NCI-H510A (cell line): ENCODE measurements at places on chromosomes 16 and 17.

DNA sequence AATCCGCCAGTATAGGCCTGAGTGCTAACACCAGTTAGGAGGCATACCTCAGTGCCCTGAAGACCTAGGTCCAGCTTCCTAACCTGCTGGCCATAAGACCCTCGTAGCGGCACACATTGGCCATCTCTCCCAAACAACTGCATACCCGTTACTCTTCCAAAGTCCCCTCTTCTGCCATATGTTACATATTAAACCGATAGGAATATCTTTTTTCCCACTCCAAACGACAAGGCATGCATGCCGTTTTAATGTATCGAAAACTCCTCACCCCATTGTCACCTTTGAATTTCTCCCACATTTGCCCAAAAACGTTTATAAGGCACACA is 721 bp upstream of the AXIN2 start:
- no peak for DNase-seq

- no peak for DNase-seq
These were observed 22.2 kb downstream of the MMP15 start for GRCh38 chr16:58047557-58048348.

- DNase-seq = no peak
These were observed 5.5 kb upstream of the ERAL1 start for GRCh38 chr17:28849281-28849680.

GRCh38 chr17:68222606-68223005 is 25.2 kb upstream of the AMZ2 start:
- no peak for DNase-seq

DNA sequence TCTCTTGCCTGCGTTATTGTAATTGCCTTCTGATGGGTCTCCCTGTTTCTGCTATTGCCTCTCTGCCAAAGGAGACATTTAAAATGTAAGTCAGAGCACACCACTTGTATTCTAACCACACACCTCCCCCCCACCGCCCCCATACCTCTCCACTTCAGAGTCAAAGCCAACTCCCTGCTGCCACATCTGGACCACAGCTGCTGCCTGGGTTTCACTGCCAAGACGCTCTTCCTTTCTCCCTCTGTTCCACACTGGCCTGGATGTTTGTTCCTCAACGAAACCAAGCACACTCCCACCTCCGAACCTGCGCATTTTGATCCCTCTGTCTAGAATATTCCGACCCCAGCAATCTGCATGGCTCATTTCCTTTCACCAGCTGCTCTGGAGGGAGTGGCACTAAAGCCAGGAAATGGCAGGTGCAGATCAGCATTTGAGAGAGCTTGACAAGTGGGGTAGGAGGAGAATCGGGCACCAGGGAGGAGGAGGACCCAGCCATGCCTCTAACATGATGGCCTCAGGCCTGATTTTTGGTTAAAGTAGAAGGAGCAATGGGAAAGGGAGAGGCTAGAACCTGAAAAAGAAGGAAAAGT is 92.4 kb upstream of the HS3ST2 start:
- DNase-seq = peak; percentile 95

- DNase-seq = no peak
These were observed 78.3 kb upstream of the ASIC2 start for GRCh38 chr17:33371377-33371776.

DNA sequence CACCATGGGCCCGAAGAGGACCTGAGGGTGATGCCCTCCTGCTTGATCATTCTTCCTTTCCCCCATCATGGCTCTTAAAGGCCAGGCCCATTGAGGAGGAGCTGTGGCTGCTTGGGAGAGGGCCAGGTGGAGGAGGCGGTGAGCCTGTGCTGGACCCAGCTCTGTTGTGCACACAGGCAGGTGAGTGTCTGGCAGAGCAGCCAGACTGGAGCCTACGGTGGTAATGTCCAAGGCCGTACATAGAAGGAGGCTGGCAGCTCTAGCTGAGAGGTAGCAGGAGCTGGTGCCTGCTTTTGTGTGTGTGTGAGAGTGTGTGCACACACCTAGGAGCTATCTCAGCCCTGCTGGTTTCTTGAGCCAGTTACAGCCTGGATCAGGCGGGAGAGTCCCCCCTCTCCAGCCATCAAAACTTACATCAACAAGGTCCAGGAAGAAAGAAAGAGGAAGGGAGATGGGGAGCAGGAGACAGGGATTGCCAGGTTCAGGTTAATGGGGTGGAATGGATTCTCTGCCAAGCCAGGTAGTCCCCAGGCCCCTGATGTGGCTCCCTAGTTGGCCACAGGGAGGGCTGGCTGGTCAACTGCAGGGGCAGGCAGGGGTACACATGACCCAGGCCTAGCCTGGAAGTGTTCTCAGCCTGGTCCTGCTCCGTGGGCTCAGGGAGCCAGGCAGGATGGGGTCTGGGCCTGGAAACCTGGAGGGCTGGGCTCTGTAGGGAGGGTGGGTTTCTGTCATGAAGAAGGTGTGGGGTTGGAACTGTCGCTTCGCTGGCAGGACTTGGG is 107.1 kb downstream of the RAP1GAP2 start:
- peak; percentile 46 for DNase-seq

DNA sequence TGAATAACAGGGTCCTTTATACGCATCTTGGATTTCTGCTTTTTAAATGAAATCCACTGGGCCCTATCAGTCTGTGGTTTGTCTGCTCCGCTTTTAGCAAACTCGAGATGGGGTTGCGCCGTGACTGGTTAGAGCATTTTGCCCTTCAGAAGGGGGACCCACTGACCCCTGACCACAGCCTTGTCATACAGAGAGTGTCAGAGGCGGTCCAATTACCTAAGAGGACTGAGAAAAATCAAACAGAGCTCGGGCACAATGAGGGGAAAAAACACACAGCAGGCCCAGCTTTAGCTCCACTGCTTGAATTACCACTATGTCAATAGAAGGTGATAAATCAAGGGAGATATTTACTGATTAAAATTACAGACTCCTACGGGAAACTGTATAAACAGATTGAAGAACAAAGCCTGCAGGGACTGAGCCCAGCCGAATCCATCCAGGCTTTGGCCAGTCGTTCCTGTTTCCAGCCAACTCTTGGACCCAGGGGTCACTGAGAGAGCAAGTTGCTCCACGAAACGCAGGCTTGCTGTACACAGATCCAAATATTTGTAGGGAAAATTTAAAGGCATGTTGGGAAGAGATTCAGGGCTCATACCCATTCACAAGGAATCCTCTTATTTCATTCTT is 131.9 kb upstream of the ZFHX3 start:
- no peak for DNase-seq

DNA sequence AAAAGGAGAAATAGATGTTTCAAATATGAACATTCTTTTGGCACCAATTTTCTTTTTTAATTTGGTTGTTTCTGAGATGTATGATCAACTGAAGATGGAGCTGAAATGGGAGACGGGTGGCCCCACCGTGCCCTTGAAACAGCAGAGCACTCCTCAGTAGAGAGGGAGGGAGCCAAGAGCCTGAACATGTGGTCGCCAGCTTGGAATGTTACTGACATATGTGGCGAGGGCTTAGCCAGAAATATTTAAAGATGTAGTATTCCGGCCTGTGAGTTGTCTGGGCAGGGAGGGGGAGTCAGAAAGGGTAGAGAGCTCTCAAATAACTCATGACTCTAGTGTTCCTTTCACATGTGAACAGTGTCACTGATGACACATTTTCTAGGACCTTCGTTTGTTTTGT is 13.3 kb upstream of the MRC2 start:
- no peak for DNase-seq

DNA sequence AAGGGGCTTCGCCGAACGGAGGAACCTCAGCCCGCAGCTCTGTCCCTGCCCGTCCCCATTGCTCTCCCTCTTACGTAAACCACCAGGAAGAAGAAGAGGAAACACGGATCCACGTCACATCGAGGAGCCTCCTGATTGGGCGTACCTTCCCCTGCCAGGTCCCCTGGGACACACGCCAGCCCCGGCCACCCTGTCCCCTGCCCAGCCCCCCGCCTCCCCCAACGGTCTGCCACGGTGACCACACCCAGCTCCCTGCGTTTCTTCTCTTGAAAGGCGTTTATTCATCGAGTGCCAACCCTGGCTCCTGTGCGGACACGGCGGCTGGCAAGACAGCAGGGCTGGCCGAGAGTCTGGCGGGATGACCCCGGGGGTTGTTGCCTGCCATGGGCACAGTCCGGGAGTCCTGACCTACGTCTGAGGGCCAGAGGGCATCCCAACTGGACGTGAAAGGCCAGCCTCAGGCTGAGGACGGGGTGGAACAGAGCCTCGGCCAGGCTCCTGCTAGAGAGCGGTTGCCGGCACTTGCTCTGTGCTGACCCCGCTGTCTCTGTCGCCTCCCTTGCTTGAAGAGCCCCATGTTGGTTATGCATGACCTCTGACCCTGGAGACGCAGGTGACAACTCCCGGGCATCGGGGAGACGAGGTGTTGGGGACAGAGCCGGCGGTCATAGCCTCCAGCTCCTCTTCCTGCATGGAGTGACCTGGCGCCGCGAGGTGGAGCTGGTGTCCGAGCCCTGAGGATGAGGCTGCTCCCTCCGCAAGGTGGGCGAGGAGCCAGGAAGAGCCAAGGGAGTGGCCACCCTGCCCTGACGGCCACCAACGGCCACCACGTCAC is 40.5 kb upstream of the ACSF3 start:
- DNase-seq = no peak

DNA sequence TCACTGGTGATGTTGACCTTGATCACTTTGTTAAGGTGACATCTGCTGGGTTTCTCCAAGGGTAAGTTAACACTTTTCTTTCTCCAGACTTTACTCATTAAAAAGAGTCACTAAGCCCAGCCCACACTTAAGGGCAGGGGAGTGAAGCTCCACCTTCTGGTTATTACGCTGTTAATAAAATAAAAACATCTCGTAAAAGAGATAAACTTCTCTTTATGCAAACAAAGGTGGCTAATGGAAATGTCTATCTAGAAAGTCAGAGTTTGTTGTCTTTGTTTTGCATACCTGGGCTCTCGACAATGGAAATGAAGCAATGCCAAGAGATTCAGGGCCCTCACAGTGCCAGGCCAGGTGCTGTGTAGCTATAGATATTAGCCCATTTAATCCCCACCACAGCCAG is 134.4 kb downstream of the ZFHX3 start:
- no peak for DNase-seq

- peak; percentile 32 for DNase-seq
These were observed 198 bp upstream of the SHISA9 start for GRCh38 chr16:12901204-12901596.

DNA sequence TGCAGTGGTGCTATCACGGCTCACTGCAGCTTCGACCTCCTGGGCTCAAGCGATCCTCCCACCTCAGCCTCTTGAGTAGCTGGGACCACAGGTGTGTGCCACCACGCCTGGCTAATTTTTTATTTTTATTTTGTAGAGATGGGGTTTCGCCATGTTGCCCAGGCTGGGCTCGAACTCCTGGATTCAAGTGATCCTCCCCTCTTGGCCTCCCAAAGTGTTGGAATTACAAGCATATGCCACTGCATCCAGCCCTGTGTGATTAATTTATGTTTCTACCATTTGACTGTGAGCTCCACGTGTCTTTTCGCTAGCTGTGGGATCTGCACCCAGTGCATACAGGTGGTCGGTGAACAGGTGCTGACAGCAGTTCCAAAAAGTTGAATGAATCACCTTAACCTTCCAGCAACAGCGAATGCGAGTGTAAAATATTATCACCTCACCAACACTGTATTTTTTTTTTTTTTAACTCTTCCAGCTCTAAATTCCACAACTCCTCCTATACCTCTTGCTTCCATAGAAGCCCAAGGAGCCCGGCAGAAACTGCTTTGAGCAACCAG is 484 bp upstream of the NUDT7 start:
- no peak for DNase-seq

GRCh38 chr17:31900877-31901276 is 631 bp downstream of the UTP6 start:
- DNase-seq = no peak

DNA sequence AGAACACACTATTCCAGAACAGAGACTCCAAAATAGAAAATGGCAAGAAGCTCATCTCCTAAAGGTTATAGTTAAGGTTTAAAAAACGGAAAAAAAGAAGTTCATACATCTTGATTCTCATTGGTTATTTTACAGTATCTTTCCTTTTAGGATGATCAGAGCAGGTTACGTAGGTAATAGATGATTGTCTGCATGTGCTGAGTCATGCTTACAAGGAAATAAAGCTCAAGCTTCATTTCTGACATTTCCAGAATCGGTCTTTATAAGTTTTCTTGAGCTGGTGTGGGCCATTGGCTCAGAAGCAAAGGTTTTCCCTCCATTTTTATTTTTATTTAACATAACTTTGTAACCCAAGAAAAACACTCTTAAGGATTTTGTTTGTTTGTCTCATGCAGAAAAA is 1030.3 kb upstream of the CDH8 start:
- DNase-seq = no peak

DNA sequence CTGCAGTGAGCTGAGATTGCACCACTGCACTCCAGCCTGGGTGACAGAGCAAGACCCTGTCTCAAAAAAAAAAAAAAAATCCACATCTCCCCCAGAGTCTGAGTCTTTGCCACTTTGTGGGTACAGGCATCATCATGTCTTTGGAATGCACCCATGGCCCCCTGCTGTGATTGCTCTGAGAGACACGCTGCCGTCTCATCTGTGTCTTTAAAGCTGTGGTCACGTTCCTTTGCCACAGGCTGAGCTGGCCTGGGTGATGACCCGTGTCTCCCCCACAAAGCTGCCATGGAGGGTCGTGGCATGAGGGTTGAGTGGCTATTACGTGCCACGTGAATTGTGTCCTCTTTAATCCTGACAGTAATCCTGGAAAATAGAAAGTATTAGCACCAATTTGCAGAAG is 20.2 kb downstream of the CRISPLD2 start:
- DNase-seq = no peak
